ENCODE measurements at places on chromosomes 4 and X.
A peak's percentile ranks its signal among the peaks of the same experiment; 100 is the strongest.

DNA sequence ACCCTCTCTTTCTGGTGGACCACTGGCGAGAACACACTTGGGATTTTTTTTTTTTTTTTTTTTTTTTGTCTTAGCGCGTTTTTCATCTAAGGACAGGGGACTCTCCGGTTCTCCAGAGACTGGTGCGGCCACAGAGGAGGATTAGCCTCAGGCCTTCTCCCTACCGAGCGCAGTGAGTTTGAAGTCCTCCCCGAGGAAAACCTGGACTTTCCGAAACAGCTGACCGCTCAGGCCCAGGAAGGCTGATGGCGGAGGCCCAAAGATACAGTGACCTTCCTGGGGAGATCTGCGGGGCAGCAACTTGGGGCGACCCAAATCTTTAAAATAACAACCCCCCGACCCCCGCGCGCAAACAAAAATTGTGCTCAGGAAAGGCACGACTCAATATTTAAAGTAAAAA lies 9.2 kb downstream of the NKX3-2 start:
- no peak for DNase-seq

DNA sequence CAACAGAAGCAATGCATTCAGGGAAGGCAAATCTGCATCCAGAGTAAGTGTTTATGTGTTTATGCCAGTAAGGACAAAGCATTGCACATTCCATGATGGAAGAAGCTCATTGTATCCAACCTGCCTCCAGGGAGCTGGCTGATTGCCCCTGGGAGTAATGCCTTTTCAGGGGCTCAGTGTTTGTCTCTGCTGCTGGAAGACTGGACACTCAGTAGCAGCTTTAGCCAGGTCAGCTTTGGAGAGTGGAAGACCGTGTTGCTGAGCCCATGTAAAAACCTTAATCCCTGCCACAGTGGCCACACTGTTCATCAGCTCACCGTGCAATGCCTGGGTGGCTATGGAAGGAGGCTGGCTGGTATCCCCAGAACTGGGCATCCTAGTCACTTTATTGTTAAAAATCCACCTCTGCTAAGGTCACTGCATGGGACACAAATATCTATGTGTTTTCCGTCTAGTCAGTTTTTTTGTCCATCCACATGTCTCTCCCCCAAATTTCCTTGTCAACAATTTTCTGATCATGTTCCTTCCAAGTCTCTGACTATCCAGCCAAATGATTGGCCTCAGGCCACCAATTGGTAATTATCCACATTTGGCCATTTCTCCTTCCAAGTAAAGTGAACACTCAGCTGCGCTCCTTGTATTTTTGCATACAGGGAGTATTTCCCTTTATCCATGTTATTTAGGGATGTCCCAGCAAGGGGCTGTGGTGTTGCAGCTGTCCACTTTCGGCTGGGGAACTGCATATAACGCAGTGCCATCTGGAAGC lies 2044.5 kb upstream of the AGA start:
- DNase-seq: no peak

DNA sequence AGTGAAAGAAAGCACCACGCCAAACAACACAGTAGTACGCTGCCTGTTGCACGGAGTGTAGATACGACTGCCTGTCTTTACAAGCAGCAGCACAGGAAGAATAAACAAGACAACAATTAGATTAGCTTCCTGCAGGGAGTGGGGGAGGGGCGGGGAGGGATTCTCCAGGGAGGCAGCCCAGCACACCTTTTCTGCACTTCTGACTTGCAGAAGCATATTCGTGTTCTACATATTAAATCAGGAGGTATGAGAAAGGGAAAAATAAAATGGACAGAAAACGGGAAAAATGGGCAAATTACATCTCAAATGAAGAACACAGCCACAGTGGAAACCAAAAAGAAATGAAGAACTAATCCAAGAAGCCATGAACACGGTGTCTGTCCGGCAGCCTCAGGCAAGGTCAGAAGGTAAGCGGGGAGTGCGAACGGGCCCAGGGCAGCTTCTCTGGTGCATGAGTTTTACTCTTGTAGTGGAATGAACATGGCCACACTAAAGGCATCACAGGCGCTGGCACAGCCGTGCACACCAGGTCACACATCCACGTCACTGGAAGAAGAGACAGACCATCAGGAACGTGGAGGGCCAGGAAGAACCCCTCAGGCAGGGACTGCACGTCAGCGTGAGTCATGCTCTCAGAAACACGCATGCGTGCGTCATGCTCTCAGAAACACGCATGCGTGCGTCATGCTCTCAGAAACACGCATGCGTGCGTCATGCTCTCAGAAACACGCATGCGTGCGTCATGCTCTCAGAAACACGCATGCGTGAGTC lies 20.1 kb upstream of the ADRA2C start:
- no peak for DNase-seq

GRCh38 chr4:24514808-24515207 lies 69.5 kb downstream of the DHX15 start:
- DNase-seq: no peak

GRCh38 chrX:49230500-49231232 lies 2.5 kb downstream of the CACNA1F start:
- peak; percentile 11 for DNase-seq

GRCh38 chr4:25457053-25457715 lies 80.1 kb downstream of the ANAPC4 start:
- DNase-seq: no peak

Measured in stimulated activated CD8-positive, alpha-beta memory T cell treated with anti-CD3 and anti-CD28 coated beads, Interleukin-15, amount 100 ng/mL, for 1 hour (primary cell).